ENCODE measurements at places on chromosomes 11 and 22. TPM values are rescaled to one million over a fixed set of nuclear protein-coding genes. Genes with fewer than 3 reads are reported as not detected.

DNA sequence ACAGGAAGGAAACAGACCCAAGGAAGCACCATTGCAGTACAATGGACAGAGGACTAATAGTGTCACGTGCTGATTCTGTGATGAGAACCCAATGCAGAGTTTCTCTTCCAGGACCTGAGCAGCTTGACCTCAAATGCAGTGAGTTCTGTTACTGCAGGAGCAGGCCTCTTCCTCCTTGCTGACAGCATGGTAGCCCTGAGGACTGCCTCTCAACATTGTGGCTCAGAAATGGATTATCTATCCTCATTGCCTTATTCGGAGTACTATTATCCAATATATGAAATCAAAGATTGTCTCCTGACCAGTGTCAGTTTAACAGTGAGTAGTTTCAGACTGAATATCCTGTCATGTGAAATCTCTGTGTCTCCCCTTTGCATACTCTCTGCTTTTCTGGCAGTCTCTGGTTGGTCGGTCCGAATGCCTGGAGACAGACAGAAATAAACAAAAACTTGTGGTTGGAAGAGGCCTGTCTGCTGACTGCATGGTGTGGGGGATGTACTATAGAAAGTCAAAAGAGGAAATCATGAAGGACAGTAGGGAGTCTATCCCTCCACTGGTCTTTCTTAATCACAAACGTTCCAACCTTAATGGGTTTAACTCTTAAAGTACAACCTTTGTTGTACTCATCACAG is 6.9 kb upstream of the MS4A14 start:
- no peak for DNase-seq
- no peaks in the 10 kb centered on the region for H3K4me1 ChIP-seq
- H3K4me3 ChIP-seq: no peak overlapping the region

DNA sequence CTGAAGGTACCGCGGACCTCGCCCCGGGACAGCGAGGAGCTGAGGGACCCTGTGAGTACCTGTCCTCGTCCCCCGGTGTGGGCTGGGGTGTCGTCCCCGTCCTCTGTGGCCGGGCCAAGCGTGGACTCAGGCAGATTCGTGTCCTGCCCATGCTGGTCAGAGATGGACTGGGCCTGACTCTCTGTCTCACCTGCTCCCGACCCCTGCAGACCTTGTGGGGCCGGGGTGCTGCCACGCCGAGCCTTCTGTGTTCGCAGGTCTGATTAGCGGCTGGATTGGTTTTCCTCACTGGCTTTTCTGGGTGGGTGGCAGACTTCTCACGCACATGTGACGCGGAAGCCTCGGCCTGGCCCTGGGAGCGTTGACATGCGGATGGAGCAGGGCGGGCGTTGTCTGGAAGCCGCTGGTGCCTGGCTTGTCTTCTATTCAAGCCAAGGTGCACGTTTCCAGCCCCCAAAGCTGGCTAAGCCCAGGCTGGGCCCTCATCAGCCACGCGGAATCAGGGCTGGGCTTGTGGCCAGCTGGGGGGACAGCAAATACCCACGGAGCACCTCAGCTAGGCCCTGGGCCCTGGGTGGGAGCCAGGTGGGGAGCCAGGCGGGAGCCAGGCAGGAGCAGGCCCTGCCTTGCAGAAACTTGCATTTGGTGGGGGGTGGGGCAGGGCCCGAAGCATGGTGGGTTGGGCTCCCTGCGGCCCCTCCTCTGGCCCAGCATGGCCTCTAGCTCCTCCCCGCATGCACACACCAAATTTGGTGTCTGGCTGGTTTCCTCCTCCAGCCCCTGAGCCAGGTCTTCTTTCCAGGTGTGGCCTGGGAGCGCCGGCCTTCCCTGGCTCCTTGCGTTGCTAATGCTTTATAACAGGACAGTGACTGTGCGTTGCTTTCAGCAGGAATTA is 7.0 kb downstream of the GRAMD4 start:
- H3K36me3 ChIP-seq: no peaks in the 10 kb centered on the region
- H3K4me3 ChIP-seq: no peak overlapping the region
- H3K27me3 ChIP-seq: no peaks in the 10 kb centered on the region
- DNase-seq: no peak

GRCh38 chr11:109426442-109427240 is 4.7 kb downstream of the C11orf87 start:
- H3K4me3 ChIP-seq: no peak overlapping the region
- H3K36me3 ChIP-seq: no peaks in the 10 kb centered on the region
- no peak overlapping the region for H3K27ac ChIP-seq

GRCh38 chr22:19629331-19629719 is 85.0 kb upstream of the SEPTIN5 start:
- no peak overlapping the region for H3K27ac ChIP-seq
- no peaks in the 10 kb centered on the region for H3K36me3 ChIP-seq
- H3K4me3 ChIP-seq: no peak overlapping the region

The FOLH1 gene
- not detected for total RNA-seq

The UPB1 gene
- total RNA-seq: not detected
